ENCODE measurements at places on chromosomes 11 and 22.

DNA sequence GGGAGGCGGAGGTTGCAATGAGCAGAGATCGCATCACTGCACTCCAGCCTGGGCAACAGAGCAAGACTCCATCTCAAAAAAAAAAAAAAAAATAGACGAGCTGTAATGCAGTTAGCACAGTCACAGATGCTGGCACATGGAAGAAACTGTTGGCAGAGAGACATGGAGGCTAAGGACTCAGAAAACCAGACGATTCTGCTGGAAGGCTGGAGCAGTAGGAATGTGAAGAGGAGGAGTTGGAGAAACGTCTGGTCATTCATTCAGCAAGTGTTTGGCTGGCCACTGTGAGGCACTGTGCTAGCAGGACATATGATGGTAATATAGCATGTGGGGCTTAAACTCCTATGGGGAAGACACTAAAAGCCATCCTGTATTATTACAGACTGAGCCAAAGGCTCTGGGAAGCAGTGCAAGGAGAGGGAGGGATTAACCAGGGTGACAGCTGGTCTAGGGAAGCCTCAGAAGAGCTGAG is 5.0 kb downstream of the UQCR10 start:
- DNase-seq: no peak

- no peak for DNase-seq
These were observed 3.7 kb downstream of the MYRF start for GRCh38 chr11:61756147-61756451.

DNA sequence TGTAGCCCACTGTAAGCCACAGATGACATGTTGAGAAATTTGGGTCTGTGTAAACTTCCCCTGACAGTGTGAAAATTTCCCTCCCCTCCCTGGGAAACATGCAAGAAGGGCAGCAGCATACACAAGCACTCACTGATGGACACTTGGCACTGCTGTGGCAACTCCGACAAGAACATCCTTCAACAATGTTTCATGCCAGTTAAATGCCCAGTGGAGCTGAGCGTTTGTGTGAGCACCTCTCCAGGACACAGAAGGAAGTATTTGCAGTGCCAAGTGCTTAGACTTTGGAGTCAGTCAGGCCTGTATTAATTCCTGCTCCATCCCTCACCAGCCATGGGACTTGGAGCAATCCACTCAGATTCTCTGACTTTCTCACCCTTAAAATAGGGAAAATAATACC is 17.7 kb downstream of the C11orf87 start:
- DNase-seq: no peak

- DNase-seq: no peak
These were observed 496 bp downstream of the SYT7 start for GRCh38 chr11:61580271-61580888.

- no peak for DNase-seq
These were observed 40.7 kb upstream of the XBP1 start for GRCh38 chr22:28841111-28841510.

- DNase-seq: no peak
These were observed 152.2 kb upstream of the E2F8 start for GRCh38 chr11:19392847-19393518.

All from activated CD8-positive, alpha-beta memory T cell treated with anti-CD3 and anti-CD28 coated beads, Interleukin-2, amount 50 U/mL, for 48 hours (primary cell).